Activated CD8-positive, alpha-beta T cell treated with anti-CD3 and anti-CD28 coated beads for 36 hours (primary cell): ENCODE measurements at places on chromosomes 12 and 14. TPM values are rescaled to one million over a fixed set of nuclear protein-coding genes. Genes with fewer than 3 reads are reported as not detected.

GRCh38 chr12:130494736-130495135 is 157.0 kb downstream of the PIWIL1 start:
- no peak for DNase-seq

The KRT82 gene
- total RNA-seq, result not detected

DNA sequence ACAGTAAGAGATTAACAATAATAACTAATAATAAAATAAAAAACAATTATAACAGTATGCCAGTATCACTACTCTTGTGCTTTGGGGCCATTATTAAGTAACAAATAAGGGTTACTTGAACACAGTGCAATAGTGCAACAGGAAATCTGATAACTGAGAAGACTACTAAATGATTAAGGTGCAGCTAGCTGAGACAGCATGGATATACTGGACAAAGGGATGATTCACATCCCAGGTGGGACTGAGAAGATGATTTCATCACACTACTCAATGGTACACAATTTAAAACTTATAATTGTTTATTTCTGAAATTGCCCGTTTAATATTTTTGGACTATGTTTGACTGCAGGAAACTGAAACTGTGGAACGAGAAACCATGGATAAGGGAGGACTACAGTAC is 168.6 kb upstream of the ABCD2 start:
- no peak for DNase-seq

GRCh38 chr12:14868916-14869506 is 16.6 kb downstream of the MGP start:
- DNase-seq, result no peak

The SLC7A7 gene
- not detected for total RNA-seq

The EIF2S3B gene
- total RNA-seq, result 3.8 TPM

The KERA gene
- total RNA-seq, result not detected

The RNU4-1 gene
- total RNA-seq, result 1,025 TPM

The SLCO1B1 gene
- total RNA-seq, result not detected

The LGR5 gene
- total RNA-seq, result not detected
